ENCODE measurements at places on chromosomes 6 and 20.

DNA sequence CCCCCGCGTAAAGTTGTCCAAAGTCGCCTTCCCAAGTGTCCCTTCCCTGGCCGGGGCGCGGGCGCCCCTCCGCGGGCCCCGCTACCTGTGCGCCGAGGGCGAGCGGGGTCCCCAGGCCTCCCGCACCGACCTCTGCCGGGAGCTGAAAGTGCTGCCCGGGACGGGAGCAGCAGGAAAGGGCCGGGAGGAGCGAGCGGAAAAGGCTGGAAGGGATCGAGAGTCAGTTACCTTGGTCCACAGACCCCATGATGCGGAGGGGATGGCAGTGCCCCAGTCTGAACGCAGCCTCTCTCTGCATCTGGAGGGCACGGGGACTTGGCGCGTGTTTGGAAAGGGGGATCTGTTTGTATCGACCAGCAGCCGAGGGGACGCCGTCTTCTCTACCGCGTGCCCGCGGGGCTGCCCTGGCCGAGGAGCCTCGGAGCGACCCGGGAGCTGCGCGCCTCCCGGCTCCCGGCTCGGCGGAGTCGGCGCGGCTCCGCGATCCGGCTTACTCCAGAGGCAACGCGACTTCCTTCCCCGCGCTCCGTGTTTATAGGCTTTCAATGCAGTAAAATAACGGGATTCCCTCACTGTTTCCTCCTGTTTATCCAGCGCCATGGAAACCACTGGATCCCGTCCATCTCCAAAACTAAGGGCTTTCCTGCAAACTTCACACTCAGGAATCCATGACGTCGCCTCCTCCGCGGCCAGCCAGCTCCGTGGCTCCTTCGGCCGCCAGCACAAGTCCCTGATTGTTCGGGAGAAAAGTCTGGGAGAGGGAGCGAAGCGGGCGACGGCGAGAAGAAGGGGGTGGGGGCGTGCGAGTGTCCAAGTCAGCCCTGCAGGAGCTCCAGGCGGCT is 20.0 kb upstream of the NFATC2 start:
- DNase-seq, result no peak

DNA sequence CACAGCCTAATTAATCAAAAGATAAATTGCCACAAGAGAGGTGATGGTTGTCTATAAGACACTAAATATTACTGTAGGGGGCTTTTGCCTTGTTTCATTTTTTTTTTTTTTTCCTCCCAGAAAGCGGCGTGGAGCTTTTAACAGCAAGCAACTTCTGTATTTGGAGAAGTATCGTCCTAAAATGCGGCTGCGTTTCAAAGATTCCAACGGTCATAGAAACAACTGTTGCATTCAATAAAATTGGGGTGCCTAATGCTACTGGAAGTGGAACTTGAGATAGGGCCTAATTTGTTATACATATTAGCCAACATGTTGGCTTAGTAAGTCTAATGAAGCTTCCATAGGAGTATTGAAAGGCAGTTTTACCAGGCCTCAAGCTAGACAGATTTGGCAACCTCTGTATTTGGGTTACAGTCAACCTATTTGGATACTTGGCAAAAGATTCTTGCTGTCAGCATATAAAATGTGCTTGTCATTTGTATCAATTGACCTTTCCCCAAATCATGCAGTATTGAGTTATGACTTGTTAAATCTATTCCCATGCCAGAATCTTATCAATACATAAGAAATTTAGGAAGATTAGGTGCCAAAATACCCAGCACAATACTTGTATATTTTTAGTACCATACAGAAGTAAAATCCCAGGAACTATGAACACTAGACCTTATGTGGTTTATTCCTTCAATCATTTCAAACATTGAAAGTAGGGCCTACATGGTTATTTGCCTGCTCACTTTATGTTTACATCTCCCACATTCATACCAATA is 7.8 kb downstream of the LOC128125822 start:
- no peak for DNase-seq

DNA sequence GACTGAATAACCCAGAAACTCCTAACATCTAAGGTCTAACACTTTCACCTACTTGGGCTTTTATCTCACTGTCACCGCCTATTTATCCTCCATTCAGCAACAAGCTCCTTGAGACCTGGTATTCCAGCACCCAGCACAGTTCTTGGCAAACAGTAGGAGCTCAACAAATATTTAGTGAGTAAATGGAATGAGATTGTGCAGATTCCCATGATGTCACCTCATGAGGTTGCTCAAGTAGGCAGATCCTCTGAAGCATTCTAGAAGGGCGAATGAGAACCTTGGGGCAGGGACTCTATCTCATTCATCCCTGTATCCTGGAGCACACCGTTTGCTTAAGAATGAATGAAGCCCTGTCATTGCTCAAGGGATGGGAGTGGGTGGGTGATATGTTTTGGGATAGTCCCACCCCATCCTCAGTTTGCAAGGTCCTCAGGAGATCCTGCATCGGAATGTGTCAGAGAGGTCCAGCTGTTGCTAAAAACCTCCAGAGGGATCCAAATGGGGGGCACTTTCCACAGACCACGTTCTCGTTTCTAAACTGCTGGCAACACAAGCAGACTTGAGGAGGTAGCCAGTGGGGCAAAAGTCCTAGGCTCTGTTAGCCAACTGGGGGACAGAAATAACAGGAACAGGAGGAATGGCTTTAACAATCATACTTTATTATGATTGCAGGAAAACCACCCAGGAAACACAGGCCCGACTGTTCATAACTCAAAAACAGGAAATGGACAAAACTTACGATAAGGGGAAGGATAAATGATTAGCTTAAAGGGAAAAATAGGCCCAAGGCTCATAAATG is 42.0 kb downstream of the EDN1 start:
- DNase-seq, result peak; percentile 18

DNA sequence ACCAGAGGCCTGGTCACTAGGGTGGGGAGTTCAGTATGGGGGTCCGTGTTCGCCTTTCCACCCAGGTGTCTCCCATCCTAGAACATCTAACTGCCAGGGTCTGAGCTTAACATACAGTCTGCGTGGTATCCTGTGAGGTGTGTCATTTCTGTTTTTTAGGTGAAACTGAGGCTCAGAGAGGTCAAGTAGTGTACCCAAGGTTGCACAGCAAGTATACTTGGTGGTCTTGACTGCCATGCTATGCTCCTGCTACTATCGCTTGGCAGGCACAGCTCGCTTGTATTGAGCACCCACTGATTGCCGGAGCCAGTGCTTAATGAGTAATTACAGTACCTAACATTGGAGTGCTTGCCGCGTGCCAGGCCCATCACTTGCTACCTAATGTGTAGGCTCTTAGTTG is 26.2 kb downstream of the GTSF1L start:
- DNase-seq, result no peak
